NCI-H774 (cell line): ENCODE measurements at places on chromosomes 1 and 21.

- DNase-seq, result no peak
These were observed 364.0 kb downstream of the OLFM3 start for GRCh38 chr1:101632548-101633272.

DNA sequence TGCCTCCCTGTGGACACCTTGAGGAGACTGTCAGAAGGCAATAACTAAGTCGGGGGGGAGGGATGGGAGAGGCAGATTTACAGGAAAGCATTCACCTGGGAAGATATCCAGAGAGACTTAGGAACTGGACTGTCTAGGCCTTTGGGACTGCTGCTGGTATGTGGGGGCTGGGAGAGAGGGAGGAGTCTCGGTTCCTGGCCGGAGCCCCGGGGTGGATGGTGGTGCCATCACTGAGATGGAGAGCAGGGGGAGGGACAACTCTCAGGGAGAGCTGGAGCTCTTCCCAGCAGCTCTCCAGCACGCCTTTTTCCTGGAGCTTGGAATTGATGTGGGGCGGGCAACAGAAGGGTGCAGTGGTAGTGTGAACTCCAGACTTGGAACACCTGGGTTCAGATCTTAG, 22.1 kb downstream of the PTPRF start:
- DNase-seq, result no peak

- DNase-seq, result no peak
These were observed 881.3 kb upstream of the ADGRL2 start for GRCh38 chr1:80919426-80919825.

GRCh38 chr1:13960375-13960987, 260.5 kb downstream of the PRDM2 start:
- peak; percentile 2 for DNase-seq

DNA sequence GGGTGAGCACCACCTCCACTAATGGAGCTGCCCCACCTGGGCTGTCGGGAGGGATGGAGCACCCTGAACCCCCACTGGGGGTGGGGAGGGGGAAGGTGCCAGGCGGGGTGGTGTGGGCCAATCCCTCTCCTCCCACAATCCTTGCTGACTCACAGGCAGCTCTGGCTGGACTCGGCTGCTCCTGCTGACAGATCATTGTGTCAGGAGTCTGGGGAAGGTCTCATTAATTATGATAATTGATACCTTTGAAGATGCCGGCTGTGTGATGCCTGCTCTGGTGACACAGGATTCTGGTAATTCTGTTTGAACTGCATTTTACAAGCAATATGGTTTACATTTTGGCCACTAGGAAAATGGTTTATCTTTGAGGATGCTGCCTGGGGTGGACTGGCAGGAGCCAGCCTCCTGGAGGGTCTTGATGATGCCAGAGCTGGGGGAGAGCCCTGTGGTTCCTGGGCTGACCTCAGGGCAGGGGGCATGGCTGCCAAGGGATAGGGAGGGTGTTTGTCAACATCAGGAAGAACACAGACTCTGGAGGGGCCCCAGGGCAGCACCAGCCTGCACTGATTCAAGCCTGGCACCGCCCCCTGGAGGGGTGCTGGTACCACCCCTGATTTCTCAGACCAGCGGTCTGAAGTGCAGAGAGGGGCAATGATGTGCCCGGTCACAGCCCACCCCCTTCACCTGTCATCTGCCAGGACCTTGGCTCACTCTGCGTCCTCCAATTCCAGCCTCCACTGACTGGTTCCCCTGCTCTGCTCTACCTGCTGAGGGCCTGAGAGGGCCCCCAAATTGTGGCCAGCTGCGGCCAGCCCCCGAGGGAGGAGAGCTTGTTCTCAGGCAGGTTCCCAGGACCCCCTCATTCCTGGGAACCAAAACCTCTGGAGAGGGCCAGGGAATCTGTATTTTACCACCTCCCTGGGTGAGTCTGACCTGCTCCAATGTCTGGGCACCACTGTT, 338.8 kb downstream of the MATN1 start:
- no peak for DNase-seq

DNA sequence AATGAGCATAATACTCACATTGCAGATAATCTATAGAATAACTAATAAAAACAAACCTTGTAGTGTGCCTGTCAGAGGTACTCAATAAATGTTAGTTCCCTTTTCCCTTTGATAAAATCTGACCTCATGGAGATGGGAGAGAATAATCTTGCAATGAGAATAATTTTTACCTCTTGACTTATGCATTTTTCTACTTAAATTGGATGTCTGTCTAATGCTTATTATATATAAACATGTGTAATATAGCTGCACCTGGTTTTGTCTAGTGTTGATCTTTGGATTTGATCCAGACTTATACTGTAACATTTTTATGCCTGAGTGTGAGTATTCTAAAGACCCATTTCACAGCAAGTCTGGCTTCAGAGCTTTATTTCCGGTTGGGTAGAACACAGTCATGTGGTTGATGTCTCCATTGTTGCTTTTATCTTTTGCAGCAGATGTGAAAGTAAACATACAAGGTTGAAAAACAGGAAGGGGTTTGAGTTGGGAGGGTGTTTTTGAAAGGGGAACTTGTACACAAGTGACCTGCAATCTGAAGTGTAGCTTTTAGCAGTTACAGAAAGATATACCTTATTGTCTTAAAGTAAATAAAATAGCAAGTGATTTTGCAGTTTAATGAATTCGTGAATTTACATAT, 12.4 kb downstream of the EPB41 start:
- peak; percentile 4 for DNase-seq

DNA sequence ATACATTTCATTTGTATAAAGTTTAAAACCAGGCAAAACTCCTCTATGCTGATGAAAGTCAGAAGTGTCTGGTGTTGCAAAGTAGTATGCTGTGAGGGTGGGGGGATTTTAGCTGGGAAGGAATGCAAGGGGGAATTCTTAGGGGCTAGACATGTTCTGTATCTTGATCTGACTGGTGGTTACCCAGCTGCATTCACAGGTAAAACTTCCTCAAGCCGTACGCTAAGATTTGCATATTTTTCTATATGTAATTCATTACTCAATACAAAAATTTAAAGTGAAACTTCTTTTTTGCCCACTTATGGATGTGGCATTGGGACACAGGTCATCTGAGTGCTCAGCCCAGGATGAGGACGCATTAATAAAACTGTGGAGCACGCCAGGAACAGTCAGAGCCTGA, 323.3 kb downstream of the PAPPA2 start:
- DNase-seq, result no peak

GRCh38 chr1:108033550-108033951, 68.6 kb upstream of the VAV3 start:
- DNase-seq, result no peak

GRCh38 chr21:32334980-32335531, 36.4 kb downstream of the MRAP start:
- DNase-seq, result no peak

- no peak for DNase-seq
These were observed 118.5 kb downstream of the ZMYM4 start for GRCh38 chr1:35386959-35387358.

- DNase-seq, result no peak
These were observed 83.5 kb downstream of the KCTD3 start for GRCh38 chr1:215650446-215651149.

DNA sequence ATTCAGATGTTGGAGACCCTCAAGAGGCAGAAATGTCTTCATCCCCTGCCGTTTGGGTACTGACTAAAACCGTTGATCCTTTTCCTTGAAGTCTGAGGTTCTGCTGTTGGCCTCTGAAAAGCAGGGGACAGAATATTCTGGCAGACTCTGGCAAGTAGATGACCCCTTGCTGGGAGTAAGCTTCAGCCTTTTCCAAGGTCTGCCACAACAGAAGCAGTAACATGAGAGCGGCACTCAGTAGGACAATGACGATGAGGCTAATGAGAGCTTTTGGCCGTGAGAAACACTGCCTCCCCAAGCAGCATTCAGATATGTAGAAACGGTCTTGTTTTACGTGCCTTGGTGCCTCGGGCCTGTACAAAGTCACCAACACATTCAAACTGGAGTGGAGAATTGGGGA, 143.7 kb downstream of the ST6GALNAC5 start:
- no peak for DNase-seq

DNA sequence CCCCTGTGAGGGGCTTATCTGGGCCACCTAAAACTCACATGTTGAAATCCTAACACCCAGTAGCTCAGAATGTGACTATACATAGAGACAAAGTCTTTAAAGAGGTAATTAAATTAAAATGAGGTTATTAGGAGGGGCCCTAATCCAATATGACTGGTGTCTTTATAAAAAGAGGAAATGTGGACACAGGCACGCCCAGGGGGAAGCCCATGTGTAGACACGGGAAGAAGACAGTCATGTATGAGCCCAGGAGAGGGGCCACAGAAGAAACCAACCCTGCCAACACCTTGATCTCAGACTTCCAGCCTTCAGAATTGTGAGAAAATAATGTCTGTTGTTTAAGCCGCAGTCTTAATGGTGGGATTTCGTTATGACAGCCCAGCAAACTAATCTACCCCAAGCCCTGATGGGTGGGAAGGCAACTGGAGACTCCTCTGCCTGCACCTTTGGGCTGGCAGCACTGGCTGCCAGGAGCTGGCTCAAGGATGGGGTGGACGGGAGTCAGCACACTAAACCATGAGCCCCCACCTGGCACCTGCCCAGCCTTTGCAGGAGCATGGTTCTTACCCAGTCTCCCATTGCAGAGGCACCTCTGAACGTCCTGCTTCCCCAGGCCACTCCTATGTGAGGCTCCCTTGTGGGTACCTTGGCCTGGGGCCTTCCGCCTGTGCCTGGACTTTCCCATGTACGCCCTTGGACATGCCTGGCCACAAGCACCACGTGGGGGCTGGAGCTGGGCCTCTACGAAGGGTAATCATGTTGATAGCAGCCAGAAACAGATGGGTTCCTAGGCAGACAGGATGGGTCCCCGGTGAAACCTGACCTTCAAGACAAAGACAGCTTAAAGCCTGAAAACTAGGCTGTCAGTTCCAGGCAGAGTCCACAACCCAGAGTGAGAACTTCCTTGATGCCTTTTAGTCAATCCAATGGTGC, 57.1 kb upstream of the DMRTB1 start:
- DNase-seq, result no peak

DNA sequence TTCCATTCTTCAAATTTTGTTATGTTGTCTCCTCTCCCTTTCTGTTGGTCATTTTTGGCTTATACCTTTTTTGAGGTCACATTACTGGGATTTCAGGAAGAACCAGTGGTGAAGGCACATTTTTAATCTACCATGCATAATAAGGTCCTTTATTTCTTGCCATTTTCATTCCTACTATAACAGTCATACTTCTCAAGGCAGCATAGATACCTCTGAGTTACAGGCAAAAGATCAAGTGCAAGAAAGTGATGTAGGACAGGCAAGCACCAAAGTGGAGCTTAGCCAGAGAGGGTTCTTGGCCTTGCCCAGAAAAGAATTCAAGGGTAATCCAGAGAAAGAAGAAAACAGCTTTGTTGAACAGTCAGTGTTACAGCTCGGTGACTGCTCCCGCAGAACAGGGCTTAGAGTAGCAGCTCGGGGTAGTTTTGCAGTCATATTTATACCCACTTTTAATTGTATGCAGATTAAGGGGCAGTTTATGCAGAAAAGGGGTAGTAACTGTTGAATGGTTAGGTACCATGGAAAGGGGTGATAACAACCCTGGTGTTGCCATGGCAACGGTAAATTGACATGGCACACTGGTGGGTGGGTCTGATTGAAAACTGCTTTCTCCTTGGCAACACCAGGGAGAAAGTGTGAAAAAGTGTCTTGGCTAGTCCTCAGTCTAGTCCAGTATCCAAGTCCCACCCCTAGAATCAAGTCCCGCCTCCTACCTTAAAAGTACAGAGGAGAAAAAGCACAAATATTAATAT, 39.6 kb upstream of the DOCK7 start:
- no peak for DNase-seq

GRCh38 chr1:11482198-11482597, 3.2 kb downstream of the DISP3 start:
- no peak for DNase-seq

DNA sequence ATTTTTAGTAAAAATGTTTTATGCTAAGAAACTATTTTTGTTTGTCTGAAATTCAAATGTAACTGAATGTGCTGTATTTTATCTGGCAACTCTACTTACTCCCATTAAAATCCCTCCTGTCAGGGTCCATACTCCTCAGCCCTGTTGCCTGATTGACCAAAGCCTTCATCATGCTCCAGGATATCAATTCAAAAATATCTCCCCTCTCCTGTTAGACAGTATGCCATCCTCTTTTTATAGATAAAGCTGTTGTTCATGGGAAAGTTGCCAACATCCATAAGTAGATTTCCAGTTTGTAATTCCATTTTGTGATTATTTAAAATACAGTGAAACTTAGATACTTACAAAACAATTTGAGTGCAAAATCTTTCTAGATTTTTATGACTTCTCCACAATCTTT, 65.7 kb downstream of the DTL start:
- no peak for DNase-seq

DNA sequence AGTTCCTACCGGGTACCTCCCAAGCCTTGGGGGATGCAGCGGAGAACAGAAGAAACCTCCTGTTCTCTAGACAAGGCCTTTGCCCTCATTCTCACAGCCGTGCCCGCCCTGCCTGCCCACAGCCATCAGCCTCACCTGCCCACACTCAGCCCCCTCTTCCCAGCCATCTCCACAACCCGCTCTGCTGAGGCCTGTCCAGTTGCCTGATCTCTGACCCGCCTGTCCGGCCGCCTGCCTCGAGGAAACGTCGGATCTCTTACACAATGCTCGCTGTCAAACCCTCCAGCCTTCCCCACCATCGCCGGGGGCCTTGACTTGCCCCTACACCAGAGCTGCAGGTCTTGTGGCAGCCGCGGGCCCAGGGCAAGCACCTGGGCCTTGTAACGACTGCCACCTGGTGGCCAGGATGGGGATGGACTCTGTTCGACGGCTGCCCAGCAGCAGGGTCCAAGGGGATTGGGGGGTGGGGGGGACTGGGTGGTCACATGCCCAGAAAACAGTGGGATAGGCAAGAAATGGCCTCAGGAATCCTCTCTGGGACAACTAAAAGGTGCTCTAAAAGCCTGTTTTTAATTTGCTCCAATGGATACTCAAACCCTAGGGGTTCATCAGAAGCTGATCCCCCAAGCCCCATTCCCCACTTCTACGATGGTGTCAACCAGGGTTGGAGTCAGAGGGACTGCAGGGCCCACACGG, 31.0 kb downstream of the SLC45A1 start:
- DNase-seq, result no peak
